HT1080 (cell line): ENCODE measurements at places on chromosomes 12 and 14. TPM values are rescaled to one million over a fixed set of nuclear protein-coding genes. Genes with fewer than 3 reads are reported as not detected.

DNA sequence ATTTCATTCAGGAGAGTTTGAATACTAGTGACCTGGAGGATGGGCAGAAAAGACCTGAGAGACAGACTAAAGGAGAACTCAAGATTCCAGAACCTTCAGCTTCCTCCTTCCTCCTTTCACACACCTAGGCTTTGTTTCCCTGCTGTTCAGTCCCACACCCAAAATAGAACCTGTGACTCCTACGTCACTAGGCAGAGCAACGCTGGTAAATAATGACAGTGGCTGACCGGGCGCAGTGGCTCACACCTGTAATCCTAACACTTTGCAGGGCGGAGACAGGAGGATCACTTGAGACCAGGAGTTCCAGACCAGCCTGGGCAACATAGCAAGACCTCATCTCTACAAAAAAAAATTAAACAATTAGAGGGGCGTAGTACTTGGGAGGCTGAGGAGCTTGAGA, 166.4 kb upstream of the FKBP4 start:
- DNase-seq, result no peak

DNA sequence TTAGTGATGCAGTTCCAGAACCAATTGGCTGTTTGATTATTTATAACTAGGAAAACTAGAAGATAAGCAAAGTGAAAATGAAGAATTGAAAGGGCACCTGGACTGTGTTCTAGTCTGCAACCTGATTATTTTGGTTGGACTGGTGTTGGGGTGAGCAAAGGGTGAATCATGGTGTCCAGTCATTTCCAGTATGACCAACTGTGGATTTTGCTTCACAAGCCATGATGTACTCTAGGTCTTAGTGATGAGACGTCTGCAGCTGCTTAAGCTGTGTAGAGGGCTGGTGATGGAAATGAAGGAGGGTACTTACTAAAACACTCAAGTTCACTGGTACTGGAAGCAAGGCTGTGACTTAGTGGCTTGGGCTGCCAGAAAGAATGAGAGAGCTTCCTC, 193.2 kb upstream of the FRMD6 start:
- DNase-seq, result peak; percentile 94

- no peak for DNase-seq
These were observed 206.7 kb downstream of the AACS start for GRCh38 chr12:125271892-125272291.

Gene CD27
- total RNA-seq, result not detected in 2 replicates

DNA sequence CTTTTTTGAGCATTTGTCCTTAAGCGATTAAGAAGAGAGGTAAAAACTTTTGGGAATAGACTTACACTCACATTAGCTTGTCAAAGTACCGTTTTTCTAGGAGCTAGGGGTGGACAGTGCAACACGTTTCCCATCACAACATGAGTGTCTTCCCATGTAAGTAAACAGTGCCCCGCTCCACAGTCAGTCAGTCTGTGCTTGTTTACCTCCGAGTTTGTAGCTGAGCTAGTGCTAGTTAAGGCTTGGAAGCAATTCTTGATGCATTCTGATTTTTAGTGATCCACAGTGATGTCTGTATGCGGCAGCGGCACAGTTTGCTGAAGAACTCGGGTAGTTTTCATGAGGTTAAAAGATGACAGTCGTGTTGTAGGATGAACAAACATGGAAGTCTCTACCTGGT, 941 bp downstream of the ZDHHC17 start:
- no peak for DNase-seq

GRCh38 chr14:84825481-84826251, 704.3 kb upstream of the FLRT2 start:
- peak; percentile 75 for DNase-seq

Gene NKX2-8
- total RNA-seq, result not detected in 2 replicates

GRCh38 chr14:24846261-24846660, 203.7 kb downstream of the STXBP6 start:
- DNase-seq, result no peak

- DNase-seq, result no peak
These were observed 418.6 kb downstream of the SLC16A7 start for GRCh38 chr12:60014436-60014835.

DNA sequence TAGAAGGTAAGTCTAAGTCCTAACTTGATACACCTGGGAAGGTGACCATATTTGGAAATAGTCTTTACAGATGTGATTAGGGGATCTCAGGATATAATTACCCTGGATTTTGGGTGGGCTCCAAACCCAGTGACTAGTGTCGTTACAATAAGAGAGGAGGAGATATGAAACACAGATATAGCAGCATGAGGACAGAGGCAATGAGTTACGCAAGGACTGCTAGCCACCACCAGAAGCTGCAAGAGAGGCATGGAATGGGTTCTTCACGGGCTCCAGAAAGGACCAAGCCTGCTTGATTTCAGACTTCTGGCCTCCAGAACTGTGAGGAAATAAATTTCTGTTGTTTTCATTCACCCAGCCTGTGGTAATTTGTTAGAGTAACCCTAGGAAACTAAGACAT, 28.6 kb downstream of the FGFR1OP2 start:
- no peak for DNase-seq

DNA sequence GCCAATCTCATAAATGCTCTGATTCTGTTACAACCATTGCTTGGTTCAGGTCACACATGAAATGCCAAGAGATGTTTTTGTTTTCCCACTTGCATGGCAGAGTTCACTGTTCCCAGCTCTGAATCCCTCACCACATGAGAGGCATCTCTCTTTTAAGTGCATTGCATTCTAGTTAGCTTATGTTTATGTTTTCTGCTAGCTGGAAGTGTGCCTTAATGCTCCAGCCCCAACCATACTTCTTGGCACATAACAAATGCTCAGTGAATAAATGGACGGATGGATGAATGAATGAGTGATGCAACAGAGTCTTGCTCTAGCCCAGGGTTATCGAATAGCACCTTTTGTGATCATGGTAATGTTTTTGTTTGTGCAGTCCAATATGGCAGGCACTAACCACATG, 197.3 kb downstream of the PPM1H start:
- no peak for DNase-seq

DNA sequence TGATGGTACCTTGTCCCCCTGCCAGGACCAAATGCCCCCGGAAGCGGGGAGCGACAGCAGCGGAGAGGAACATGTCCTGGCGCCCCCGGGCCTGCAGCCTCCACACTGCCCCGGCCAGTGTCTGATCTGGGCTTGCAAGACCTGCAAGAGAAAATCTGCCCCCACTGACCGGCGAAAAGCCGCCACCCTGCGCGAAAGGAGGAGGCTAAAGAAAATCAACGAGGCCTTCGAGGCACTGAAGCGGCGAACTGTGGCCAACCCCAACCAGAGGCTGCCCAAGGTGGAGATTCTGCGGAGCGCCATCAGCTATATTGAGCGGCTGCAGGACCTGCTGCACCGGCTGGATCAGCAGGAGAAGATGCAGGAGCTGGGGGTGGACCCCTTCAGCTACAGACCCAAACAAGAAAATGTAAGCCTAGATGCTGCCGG, 410 bp downstream of the MYF6 start:
- DNase-seq, result no peak

Gene AMHR2
- 0.27 TPM in 1 of 2 replicates, not detected in the other for total RNA-seq

DNA sequence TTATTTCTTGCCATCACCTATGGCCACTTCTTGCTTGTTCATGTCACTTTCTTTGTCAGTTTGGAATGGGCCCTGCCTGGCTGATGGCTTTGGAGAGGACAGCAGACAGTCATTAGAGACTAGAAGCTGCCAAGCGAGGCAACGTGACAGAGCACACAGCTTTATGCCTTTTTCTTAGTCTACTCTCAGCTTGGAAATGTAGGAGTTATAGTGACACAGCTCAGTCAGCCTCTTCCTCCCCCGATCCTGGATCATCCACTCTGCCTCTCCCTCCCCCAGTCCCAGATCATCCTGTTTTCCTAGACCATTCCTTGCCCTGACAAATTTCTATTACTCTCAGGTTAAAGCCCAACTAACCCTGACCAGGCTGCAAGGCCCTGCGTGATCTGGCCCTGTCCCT, 26.6 kb downstream of the ETV6 start:
- DNase-seq, result no peak

DNA sequence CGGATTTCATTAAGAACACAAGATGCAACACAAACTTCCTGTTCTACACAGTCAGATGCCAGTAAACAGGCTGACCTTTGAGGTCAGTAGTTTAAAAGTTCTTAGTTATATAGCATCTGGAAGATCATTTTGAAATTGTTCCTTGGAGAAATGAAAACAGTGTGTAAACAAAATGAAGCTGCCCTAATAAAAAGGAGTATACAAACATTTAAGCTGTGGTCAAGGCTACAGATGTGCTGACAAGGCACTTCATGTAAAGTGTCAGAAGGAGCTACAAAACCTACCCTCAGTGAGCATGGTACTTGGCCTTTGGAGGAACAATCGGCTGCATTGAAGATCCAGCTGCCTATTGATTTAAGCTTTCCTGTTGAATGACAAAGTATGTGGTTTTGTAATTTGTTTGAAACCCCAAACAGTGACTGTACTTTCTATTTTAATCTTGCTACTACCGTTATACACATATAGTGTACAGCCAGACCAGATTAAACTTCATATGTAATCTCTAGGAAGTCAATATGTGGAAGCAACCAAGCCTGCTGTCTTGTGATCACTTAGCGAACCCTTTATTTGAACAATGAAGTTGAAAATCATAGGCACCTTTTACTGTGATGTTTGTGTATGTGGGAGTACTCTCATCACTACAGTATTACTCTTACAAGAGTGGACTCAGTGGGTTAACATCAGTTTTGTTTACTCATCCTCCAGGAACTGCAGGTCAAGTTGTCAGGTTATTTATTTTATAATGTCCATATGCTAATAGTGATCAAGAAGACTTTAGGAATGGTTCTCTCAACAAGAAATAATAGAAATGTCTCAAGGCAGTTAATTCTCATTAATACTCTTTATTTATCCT, 13.5 kb downstream of the PTGER2 start:
- peak; percentile 67 for DNase-seq

GRCh38 chr12:32419520-32419960, 20.2 kb downstream of the FGD4 start:
- DNase-seq, result peak; percentile 23

DNA sequence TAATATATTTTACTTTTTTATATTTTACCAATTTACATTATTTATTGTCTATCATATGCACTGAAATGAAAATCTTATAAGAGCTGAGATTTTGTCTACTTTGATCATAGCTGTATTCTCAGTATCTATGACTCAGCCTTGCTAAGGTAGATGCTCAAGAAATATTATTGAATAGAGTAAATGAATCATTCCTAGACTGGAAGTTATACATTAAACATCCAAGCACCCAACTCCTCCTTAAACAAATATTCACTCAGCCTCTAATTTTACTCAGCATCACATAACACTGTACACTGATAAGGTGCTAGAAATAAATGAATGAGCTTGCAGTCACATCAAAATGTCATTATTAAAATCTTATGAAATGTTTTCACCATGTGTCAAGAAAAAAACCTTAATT, 1424.9 kb downstream of the LRFN5 start:
- DNase-seq, result no peak
